ENCODE measurements at places on chromosomes 13 and 19.

DNA sequence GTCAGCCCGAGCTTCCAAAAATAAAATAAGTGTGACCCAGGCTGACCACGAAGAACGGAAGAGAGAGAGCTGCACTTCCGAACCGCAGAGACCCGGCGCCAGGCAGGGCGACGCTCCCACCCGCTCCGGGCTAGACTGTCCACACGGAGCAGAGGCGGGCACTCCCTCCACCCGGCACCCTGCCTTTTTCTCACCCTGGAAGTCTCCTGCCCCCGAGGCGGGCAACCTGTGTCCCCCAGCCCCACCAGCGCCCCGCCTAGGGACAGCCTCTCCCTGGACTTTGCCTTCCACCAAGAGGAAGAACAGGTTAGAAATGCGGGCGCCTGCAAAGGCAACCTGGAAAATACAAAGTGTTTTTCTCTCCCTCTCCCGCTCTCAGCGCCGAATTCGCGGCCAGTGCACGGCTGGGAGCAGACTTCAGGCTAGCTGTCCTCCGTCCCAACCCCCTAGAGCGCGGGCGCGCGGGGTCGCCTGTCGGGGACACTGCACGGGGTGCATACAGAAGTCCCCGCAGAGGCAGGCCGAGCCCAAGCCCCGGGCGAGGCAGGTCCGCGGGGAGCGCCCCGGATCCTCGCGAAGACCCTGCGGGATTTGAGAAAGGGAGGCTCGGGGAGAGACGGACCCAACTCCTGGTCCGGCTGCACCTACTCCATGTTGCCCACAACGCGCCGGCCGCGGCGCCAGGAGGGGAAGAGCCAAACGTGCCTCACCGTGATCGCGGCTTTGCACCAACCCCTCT lies 845 bp downstream of the SPRY2 start:
- peak; percentile 65 for DNase-seq

- peak; percentile 75 for DNase-seq
Measured at GRCh38 chr19:18292810-18293641, 11.6 kb upstream of the JUND start.

GRCh38 chr19:46271481-46272197 lies 25.2 kb upstream of the HIF3A start:
- DNase-seq, result no peak

GRCh38 chr19:34677386-34678084 lies at the start of gene ZNF302:
Gene ZNF302, plus strand, starts transcription at chr19:34677678. Its CDS starts 1,127 bp downstream, at chr19:34678805.
- peak; percentile 96 for DNase-seq

DNA sequence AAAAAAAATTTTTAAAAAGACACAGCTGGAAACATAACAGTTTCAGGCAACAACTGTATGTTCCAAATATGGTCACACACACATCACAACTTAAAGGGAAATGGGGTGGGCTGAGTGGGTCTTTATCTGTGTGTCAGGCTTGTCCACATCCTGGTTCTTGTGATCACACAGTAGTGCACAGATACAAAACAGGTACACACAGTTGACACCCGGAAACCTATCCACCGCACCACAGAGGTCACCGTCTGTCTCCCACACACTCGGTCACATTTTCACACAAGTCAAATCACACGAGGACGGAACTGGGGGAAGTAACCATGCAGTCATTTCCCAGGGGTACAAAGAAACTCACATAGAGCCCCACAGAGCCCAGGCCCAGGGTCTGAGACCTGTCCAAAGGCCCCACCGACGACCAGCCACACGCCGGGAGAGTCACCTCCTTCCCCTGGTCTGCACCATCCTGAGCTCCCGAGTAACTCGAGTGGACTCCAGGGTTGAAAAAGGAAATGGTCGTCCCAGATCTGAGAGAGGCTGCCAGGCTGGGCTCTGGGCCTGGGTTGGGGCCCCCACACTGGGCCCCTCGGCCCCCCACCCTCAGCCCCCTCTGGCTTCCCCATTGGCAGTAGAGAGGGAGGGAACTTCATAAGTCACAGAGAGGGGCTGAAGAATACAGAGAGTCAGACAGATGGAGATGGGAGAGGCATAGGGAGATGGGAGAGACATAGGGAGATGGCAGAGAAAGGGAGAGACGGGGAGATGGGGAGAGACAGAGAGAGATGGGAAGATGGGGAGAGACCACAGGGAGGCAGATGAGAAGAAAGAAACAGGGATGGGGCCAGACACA lies 1.3 kb upstream of the PPAN start:
- no peak for DNase-seq

DNA sequence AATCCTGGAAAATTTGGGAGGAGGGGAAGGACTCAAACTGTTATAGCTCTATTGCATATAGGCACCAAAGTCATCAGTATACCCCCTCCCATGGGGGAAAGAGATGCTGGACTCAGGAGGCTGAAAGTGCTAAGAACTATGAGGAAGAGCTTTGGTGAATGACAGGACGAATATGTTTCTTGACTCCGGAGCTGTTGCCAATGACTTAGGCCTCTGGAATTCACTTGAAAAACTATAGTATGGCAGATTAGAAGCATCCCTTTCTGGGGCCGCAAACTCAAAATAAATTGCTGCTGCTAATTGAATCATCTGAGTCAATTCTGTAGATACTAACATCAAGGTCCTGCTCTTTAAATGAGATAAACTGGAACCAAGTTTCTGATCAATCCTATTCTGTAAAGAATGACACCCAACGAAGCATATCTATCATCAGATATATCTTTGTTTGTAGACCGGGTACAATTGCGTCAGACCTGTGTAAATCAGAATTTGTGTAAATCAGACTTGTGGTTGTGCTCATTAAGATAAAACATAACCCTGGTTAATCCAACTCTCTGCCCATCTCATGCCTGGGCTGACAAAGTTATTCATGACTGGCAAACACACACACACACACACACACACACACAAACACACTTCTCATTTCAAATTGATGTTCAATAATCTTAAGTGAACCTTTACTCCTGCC lies 1793.8 kb upstream of the PCDH20 start:
- no peak for DNase-seq
